ENCODE measurements at places on chromosomes 2 and 18.

DNA sequence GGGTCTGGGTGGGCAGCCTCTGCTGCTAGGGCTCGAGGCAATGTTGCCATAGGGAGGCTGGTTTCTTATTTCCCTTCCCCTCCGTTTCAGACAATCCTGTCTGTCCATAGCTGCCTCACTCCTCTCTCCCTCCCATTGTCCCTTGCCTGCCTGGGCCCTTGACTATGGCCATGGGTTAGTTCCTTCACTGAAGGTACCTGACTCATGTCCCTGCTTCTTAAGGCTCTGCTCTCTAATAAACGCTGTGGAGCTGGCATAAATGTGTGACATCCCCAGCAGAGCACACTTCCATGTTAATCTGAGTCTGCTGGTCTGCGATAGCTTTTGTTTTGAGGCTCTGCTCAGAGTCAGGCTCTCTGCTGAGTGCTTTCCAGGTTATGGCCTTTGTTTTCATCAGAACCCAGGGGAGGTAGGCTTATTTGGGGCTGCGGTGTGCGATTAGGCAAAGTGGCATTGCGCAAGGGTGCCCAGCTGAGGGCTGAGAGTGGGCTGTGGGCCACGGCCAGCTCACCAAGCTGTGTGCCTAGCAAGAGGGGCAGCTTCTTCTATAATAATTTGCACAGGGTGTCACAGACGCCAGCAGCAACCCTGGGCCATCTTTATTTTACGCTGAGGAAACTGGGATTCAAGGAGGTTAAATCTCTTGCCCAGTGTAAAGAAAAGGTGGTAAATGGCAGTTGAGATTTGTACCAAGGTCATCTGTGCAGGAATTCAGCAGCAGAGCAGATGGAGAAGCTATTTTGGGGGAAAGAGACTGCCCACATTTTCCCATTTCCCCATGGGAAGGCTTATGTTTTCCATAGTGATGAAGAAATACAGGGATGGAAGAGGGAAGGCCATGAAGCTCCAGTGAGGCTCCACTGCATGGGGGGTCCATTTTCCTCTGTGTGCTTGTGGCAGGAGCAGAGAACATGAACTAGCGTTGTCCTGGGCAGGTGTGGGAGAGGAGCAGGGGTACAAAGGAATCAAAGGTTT is 25.6 kb downstream of the MRPL33 start:
- no peak for DNase-seq

DNA sequence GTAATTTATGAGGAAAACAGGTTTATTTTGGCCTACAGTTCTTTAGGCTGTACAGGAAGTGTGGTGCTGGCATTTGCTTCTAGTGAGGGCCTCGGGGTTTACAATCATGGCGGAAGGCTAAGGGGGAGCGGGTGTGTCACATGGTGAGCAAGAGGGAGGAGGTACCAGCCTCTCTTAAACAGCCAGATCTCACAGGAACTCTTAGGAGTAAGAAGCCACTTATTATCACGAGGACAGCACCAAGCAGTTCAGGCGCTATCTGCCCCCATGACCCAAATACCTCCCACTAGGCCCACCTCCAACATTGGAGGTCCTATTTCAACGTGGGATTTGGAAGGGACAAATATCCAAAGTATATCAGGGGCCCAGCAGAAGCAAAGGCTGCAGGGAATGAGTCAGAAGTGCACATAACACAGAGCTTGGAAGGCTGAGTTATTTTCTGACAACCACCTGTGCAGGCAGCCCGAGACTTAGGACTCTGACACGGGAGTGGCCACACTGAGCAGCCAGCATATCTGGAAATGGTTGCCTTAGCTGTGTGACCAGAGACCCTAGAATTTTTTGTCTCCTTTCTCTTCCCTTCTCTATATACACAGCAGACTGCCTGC is 170.9 kb downstream of the PRPF40A start:
- no peak for DNase-seq

GRCh38 chr18:59961070-59961469 is 61.3 kb downstream of the PMAIP1 start:
- DNase-seq, result peak; percentile 21

GRCh38 chr2:18829976-18830375 is 240.6 kb upstream of the NT5C1B start:
- DNase-seq, result no peak

- no peak for DNase-seq
These were observed 47.2 kb downstream of the VIL1 start for GRCh38 chr2:218465987-218466633.

DNA sequence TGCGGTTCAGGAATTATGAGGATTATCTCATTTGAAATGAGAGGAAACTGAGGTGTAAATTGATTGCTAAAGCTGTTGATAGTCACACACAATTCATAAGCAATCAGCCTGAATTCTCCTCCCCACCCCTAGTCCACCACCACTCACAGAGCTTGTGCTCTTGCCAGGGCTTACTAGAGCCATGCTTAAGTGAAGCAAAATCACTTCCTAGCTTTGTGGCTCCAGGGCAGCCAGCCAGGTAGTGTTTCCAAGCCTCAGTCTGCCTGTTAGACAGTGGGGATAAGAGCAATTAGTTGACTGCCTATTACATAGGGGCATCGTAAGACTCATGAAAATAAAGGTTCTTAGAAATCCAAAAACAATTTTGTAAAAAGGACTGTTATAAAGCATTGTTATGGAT is 87.2 kb downstream of the PKP4 start:
- no peak for DNase-seq

DNA sequence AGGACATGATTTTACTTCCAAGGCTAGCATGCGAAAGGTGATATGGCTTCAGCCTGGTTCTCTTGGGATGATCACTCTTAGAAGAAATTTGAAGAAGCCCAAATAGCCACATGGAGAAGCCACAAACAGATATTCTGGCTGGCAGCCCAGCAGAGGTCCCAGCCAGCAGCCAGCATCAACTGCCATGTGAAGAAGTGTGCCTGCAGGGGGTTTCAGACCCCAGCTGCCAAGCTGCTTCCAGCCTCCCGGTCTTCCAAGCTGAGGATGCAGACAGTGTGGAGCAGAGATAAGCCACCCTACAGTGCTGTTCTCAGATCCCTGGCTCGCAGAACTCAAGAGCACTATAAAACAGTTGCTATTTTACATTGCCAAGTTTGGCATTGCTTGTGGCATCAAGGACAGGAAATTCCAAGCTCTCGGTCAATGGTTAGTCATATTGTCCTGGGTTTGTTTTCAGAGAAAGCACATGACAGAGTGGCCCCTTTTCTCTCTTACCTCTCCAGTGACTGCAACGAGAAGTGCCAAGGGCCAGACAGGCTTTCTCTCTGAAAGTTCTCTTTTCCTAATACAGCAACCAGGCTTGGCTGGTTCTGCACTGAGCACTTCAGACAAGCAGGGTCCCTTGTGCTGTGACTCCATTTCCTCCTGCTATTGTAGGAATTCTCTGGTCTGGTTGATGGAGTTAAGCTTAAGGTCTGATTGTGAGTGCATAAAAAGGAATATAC is 223.7 kb downstream of the ANKRD30B start:
- no peak for DNase-seq

DNA sequence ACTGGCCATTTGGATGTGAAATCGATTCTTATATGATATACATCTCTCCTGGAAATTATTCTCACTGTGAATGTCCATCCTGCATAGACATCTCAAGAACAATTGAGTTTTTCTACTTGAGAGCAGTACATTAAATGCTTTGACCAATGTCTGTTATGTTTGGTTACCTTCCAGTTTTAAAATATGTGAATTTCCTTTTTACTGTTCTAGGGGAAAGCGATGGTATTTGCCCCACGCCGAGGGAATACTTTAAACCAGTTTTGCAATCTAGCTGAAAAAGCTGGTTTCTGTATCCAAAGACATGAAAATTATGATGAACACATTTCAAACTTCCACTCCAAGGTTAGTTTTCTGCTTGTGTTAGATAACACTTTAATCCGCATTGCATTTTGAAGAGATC is 175.3 kb upstream of the SIX3 start:
- DNase-seq, result no peak

- no peak for DNase-seq
These were observed 133.4 kb downstream of the HDAC4 start for GRCh38 chr2:239267288-239267951.

- no peak for DNase-seq
These were observed 893.0 kb upstream of the POU3F3 start for GRCh38 chr2:103960951-103961350.

DNA sequence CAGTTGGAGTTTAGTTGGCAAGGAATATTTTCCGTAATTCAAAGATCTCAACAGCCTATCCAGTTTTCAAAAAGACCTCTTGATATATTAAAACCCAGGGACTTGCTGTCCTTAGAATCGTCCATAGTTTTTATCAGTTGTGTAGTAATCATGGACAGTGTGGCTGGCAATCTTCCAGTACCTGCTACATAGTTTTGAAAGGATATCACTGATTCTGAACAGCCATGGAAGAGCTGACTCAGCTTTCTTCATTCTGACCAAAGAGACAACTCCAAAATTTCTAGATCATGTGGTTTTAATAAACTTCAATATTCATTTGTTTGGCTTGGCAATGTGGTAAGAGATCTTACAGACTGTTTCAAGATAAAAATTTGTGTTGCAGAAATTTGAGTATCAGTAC is 616.7 kb downstream of the TDRD15 start:
- DNase-seq, result no peak

GRCh38 chr2:44578471-44579093 is 216.8 kb downstream of the CAMKMT start:
- peak; percentile 4 for DNase-seq

GRCh38 chr18:57753063-57753462 is 50.1 kb downstream of the ATP8B1 start:
- no peak for DNase-seq

DNA sequence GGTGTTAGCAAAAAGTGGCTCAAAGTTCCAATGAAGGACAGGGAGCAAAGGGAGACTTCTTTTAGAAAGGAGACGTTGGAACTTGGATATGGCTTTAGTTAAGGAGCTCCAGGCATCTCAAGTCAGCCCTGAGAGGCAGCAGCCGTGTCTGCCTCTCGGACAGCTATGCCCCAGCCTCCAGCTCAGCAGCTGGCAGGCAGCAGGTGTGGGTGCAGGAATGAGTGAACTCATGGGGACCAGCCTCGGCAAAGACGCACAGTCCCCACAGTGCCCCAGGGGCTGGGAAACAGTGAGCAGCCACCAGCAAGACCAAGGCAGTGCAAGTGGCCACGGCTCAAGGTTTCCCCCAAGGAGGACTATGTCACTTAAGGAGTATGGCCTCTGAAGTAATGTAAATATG is 1.6 kb upstream of the LRRFIP1 start:
- DNase-seq, result no peak

GRCh38 chr2:70919672-70920366 is 15.9 kb upstream of the ATP6V1B1 start:
- peak; percentile 95 for DNase-seq

GRCh38 chr18:6683112-6683876 is 46.2 kb upstream of the ARHGAP28 start:
- peak; percentile 74 for DNase-seq

DNA sequence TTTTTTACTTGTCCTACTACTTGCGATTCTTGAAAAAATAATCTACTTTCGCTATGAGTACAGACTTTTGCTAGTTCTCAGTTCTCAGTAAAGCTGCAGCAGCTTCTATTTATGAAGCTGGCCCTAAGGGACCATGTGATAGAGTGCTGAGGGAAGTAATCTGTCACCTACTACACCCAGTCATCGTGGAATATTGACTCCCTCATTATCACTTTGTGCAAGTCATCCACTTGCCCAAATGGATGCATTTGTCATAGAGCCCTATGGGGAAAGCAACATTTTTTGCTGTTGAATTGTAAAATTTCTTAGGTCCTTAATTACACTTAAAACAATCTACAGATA is 1919.8 kb downstream of the SUCLG1 start:
- no peak for DNase-seq

DNA sequence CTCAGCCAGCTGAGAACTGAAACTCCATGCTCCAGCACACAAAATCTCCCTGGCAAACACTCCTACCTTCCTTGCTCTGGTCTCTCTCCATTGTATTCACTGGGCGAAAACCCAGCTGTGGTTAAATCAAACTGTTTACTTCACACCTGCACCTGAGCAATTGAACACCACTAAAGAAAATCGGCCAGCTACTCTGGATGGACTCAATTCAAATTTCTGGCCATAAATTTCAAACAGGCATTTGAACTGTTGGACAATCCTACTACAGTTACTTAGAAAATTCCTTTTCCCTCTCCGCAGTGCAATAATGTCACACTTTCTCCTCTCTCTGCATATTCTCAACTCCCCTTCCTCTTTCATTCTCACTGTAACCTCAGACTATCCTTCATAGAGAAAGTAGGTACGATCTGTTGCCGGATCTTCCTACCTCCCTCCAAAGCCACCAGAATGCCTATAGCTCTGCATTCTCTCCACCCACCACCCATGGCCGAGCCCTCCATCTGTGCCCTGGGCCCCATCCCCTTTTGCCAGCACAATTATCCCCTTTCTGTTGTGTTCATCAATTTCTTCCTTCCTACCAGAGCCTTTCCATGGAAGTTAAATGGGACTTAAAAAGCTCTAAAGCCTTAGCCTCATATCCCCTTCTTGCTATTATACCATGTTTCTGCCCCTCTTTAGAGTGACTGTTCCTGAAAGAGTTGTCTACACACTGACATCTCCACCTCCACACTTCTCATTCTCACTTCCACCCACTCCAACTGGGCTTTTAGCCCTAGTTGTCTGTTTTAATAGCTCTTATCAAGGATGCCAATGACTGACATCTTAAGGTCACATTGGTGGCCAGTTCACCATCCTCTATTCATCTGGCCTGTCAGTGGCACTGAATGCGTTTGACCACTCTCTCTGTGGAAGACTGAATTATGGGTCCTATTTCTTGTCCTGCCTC is 127.5 kb upstream of the SLC1A4 start:
- DNase-seq, result no peak

- peak; percentile 55 for DNase-seq
These were observed 290.5 kb upstream of the KYNU start for GRCh38 chr2:142586693-142587580.

- no peak for DNase-seq
These were observed 13.8 kb upstream of the C1GALT1C1L start for GRCh38 chr2:43689999-43690398.

DNA sequence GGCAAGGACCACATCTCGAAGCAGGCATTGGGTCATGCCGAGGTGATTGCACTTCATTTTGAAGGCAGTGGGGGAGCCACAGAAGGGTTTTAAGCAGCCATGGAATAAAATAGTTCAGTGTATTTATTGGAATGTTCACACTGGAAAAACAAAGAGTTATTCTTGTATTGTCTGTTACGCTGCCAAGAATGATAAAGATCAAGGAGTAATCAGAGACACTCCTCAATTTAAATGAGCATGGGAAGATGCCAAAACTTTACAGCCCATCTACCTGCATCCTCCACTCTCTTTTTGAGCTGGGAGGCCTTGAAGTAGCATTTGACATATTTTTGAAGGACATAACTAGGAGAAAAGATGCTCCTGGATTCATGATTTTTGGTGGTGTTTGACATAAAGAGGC is 112.8 kb downstream of the DOCK10 start:
- no peak for DNase-seq

GRCh38 chr2:232838406-232838874 is 31.6 kb upstream of the SNORC start:
- DNase-seq, result no peak

GRCh38 chr18:79136742-79137141 is 67.5 kb downstream of the ATP9B start:
- no peak for DNase-seq

All from ELF-1 (cell line).